ENCODE measurements at places on chromosomes 11 and 22.

- DNase-seq = no peak
Observed at GRCh38 chr11:8988329-8989234, 15.2 kb downstream of the NRIP3 start.

DNA sequence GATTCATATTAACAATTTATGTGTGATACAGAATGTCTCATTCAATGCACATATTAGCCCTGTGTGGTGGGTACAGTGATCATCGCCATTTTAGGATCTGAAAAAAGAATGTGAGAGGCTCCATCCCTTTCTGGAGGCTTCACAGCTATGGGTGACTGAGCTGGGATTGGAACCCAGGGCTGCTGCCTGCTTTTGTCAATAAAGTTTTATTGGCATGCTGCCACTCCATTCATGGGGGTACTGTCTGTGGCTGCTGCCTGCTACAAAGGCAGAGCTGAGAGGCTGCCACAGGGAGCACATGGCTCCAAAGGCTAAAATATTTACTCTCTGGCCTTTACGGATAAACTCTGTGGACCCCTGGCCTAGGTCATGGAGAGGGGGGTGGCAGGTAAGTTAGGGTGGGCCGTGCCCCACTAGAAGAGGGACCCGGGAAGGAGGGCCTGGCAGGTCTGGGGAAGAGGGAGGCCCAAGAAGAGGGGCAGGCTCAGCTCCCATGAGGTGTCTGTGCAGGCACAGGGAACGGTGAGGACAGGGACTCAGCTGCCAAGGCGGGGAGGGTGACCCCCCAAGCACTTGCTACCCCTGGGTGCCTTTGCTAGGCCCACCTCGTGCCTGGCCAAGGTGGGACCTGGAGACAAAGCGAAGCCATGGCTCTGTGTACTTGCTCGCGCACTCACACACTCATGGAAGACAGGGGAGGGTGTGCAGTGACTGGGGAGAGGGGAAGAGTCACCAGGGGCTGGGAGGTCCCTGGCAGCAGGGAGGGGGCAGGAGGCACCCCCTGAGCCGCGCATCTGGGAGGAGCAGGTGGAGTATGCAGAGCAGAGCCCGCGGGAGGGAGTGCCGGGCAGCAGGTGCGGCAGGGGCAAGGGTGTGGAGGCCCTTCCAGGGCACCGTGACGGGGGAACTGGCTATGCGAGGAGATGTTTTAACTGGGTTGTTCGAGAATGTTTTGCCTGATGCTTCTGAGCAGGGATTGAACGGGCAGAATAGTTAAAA is 335.3 kb downstream of the CTTN start:
- DNase-seq = no peak

DNA sequence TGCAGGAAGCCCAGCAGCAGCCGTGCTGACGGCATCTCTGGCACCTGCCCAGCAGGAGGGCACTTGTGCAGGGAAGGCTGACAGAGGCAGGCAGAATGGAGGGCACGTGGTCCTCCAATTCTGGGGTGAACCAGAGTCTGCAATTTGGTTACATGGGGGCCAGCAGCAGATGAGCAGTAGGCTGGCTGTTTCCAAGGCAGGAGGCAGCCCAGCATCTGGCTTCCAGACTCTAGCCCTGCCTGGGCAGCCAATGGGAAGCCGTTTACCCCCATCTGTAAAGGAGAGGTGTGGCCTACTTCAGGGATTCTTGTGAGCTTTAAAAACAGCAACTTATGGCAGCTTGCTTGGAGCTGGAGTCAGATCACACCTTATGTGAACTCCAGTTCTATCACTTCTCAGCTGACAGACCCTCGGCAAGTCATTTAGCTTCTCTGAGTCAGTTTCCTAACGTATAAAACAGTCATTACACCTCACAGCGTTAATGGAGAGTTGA is 27.9 kb upstream of the RASL10A start:
- no peak for DNase-seq

DNA sequence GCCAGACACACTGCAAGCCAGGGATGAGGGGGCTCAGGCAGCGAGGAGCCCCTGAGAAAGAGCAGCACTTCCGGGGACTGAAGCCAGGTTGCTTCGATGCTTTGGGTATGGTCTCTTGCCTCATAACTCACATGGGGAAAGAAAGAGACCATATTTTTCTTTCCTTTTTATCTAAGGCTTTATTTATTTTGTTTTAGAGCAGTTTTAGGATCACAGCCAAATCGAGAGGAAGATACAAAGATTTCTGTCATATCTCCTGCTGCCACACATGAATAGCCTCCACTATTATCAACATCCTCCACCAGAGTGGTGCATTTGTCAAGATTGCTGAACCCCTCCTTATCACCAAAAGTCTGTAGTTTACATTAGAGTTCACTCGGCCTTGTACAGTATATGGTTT is 24.3 kb upstream of the ADSL start:
- DNase-seq = no peak

- no peak for DNase-seq
Observed at GRCh38 chr22:25403284-25403810, 161.1 kb upstream of the GRK3 start.

DNA sequence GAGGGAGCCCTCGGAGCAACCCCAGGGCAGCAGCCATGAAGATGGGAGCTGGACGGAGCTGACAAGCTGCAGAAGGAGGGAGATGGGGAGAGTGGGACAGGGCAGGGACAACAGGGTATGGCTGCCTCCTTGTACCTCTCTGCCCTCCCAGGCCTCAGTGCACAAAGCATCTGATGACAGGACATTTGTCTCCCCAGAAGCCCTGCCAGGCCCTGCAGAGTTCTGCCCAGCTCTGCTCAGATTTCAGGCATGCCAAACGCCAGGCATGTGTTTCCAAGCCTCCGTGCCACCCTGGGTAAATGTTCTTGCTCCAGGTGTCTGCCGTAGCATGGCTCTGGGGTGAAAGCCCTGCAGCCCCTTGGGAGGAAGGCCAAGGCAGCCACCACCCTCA is 1.1 kb upstream of the IFITM10 start:
- no peak for DNase-seq

DNA sequence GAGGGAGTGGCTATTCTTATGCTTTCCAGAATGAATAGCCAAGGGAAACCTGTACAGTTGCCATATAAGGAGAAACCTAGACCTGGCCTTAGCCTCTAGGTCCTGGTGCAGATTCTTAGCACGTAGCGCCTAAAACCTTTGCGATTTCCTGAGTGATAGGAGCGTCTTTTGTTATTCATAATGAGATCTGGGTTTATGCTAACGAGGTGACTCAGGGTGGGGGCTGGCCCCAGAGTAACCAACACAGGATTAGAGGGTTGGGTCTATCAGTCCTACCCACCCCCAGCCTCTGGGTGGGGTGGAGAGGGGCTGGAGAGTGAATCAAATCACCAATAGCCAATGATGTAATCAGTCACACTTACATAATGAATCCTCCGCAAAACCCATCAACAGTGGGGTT is 73.4 kb upstream of the PARVG start:
- DNase-seq = no peak

DNA sequence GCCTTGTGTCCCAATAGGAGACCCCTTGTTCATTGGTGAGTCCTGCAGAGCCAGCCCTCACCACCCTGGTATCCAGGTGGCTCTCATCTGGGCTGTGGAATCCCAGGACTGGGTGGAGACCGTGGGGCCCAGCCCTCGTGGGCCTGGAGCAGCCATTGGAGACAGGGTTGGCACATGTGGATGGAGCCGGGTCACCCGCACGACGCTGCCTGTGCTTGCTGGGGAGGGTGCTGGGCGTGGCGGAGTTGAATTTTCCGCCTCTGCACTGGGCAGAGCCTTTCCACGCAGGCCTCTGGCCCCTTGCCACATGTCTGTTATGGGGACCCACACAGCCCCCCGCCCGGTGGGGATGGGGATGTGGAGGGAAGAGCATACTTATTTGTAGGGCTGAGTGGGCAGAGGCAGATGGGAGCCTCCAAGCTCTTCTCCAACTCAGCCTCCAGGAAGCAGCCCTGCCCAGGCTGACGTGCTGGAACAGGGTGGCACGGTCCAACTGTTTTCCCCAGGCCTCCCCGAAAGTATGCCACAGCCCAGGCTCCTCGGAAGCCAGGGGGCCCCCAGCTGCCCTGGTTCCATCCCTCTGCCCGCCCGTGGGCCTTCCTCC is 12.6 kb downstream of the GRAMD4 start:
- DNase-seq = no peak

DNA sequence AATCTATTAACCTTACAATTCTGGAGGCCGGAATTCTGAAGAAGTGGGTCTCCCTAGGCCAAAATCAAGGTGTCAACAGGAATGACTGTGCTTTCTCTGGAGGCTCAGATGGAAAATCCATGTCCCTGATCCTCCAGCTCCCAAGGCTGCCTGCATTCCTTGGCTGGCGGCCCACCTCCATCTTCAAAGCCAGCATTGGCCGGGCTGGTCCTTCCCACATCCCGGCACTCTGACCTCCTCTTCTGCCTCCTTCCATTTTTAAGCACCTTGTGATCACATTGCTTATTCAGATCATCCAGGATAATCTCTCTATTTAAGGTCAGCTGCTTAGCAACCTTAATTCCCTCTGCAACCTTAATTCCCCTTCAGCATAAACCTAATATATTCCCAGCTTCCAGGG is 22.7 kb upstream of the CTSD start:
- no peak for DNase-seq

DNA sequence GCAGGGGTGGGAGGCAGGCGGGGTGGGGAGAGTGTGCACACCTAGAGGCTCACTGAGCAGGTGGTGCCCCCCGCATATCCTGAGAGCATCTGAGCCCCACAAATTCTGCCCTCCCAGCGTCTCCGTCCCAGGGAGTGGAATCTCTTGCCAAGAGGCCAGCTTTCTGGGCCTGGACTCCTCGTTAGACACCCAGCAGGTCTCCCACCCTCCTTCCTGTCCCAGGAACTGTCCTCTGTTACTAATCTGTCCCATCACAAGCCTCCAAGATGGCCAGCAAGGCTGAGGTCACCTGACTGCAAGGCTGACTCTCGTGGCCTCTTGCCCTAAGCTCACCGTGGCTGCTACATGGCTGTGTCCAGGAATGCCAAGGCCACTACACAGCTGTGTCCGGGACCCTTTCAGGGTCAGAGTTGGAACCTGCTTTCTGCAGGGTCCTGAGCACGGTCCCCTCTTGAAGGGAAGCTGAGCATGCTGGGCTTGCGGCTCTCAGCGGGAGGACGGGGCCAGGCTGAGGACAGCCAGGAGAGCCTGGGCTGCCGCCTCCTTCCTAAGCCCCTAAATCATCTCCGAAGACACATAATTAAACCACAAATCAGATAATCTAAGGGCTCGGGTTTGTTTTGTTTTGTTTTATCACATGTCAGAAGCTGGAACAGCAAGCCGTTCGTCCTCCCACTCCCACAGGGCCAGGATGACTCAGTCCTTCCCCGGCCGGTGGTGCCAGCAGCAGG is 1327.3 kb downstream of the TBC1D22A start:
- no peak for DNase-seq

GRCh38 chr11:85045716-85046115 is 581.4 kb downstream of the DLG2 start:
- no peak for DNase-seq

GRCh38 chr11:57275582-57275981 is 38.5 kb upstream of the APLNR start:
- no peak for DNase-seq

DNA sequence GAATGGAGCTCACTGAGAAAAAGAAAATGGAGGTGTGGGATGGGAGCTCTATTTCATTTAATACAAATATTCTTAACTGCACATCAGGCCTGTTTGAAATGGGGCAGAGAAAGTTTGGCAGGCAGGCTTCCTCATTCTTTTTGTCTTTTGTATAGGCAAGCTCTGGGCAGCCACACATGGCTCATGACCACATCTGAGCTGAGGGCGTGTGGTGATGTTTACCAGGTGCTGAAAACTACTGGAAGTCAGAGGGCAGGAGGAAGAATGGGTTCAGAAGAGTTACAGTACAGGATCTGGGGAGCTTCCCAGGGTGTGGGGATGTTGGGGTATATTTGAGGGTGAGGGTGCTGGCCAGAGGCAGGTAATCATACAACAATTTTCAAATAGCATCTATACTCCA is 66.3 kb upstream of the NAV2 start:
- no peak for DNase-seq

Data from CD4-positive, alpha-beta T cell treated with Interleukin-10 for 1 hour (primary cell).